ENCODE measurements at places on chromosomes 2 and 18.

DNA sequence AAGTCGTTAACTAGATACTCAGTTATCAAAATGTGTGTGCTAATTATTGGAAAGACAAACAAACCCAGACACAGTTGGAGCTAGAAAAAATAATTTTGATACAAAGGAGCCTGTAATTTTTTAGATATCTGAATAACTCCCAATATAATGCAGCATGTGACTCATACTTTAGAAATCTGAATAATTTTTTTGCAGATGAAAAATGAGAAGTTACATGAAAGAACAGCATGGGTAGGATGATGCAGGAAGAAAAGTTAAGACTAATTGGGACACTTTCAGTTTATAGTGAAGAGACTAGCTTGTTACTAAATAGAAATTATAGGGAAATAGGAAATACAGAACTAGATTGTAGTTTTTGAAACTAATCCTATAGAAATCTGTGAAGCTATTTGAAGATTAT is 945.8 kb downstream of the CBLN2 start:
- DNase-seq = no peak

DNA sequence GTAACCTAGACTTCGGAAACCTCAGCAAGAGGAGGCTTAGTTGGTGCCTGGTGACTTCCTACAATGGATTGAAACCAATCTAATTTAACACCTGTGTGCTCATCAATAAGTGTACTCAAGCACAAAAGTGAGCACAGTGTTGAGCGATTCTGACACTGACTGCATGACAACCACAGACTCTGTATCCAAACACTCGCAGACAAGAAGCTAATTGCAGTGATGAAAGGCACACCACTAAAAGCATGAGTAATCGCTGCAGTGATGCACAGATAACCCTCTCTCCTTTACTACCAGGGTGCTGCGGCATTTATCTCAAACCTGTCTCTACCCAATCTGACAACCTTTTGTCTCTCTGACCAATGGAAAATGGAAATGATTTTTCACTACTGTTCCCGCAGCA is 168.1 kb downstream of the AFF3 start:
- DNase-seq = no peak

DNA sequence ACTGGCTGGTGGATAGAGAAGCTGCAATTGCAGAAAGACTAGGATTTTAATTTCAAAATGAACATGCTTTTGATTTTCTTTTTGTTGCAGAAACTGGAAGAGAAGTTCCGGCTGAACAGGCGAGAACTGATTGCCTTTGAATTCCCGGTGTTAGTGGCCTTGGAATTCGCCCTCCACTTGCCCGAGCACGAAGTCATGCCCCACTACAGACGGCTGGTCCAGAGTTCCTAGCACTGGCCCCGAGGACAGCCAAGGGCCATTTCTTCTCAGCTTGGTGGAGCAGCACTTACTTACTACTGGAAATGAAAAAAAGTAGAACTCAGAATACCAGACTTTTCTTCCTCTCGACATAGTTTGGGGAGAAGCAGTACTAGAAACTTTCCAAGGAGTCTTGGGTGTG is 121.9 kb downstream of the CABLES1 start:
- DNase-seq = no peak

GRCh38 chr2:148021059-148021861 is at the start of gene MBD5:
Gene MBD5 (plus strand): TSS chr2:148021091.
- peak; percentile 2 for DNase-seq

DNA sequence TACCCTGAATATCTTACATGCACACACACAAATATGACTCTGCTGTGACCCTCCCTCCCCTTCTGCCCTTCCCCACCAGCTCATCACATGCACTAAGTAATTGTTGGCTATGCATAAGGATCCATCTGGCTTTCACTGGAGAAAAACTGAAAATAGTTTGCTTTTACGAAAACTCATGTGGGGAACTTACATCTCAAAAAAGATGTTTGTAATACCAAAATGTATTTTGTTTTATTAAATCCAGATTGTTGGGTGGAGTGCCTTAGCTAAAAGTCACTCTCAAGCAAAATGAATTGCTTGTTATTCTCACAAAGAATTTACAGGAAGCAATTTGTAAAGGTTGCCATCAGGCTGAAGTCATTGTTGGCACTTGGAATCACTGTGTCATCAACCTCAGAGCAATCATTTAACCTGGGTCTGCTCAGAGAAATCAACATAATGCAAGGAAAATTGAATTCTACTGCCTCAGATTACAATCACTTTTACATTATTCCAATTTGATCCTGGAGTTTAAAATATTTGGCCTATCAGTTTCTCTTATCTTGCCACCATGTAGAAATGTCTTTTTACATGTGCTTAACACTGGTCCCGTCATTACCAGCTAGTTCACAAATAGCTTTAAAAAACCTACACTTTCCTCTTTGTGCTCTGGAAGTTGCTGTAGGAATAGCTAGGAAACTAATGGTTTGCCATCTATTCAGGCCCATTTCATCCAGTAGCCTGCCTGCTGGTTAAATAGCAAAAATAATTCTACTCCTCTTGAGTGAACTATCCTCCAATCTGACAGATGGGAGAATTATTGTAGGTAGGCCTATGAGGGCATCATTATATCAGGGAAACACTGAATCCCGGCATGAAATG is 90.3 kb upstream of the TMEM17 start:
- DNase-seq = no peak

GRCh38 chr2:64090264-64090663 is 54.0 kb downstream of the PELI1 start:
- no peak for DNase-seq

DNA sequence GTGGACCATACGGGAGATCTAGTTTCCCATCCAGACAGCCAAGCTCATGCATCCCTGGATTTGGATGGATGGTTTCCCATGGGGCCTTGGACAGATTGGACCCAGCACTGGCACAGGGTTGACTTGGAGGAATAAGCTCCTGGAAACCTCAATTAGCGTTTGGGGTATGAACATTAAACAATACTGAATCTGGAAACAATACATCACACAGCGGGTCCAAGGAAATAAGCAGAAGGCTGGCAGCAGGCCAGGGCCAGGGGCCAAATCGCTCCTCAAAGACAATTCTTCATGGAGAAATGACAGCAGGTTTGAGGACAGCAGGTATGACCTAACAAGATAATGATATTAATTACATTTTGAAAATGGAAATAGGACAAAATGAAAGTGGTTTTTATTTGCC is 540.6 kb downstream of the RIT2 start:
- no peak for DNase-seq

- DNase-seq = no peak
Observed at GRCh38 chr2:182890305-182890704, 23.9 kb upstream of the FRZB start.

DNA sequence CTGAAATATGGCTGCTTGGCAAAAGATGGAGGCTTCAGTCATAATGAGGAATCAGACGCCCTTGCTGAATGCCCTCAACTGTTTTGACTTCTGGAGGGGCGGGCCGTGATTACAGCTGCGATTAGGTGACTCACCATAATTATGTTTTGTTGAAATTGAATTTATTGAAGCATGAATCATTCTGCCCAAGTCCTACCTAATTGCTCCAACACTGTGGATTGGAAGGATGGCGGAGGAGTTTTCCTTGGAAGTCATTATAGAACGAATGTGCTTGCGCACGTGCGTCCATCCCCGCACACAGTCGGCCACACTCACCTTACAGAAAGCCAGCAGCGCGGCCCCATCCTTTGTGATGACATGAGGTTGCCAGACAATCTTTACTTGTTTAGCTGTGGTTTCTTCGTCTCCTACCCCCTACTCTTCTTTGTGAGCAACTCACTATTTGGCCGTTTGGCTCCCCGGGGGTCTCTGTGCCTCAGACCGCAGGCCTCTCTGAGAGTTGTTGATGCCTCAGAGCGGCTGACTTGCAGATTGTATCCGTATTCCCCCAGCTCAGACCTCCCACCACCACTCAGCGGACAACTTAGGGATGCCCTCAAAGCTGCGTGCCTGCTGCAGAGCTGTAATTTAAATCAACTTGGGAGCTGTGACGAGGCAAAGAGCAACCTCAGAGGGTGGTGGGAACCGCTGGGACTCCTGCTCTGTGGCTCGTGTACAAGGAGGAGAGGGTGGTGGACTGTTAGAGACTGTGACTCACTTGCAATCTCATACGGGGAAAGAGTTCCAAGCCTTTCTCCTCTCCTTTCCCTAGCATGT is 513.4 kb downstream of the TNS1 start:
- no peak for DNase-seq

DNA sequence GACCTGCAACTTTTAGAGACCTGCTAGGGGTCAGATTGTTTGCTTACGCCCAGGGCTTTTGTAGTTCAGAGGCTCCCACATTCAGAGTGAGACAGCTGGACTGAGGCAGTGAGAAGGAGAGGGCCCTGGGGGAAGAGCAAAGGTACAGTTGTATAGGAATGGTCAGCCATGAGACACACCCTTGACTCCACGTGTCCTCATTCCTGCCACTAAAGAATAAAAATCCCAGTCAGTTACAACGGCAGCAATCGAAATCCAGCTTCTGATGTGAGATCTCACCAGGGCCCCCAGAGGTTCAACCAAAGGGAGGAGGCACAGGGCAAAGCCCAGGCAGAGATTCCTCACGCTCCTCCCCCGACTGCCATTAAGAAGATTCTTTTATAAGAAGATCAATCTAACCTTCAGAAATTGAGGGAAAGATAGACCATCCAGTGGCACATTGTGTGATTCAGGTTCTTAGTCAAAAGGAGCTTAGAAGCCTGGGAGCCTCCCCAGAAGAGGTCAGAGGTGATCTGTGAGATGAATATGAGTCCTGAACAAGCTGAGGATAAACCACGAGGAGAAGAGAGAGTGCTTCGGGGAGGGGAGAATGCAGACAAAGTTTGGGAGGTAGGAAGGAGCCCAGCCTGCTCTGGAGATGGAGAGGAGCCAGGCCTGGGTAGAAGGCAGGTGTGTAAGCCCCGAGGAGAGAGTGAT is 317.0 kb downstream of the CYP26B1 start:
- no peak for DNase-seq

- DNase-seq = no peak
Observed at GRCh38 chr2:238113611-238114010, 13.5 kb downstream of the ESPNL start.

GRCh38 chr2:13230221-13230620 is 513.5 kb downstream of the TRIB2 start:
- no peak for DNase-seq

GRCh38 chr2:65722028-65722778 is 289.8 kb upstream of the SPRED2 start:
- no peak for DNase-seq

GRCh38 chr2:24411488-24412151 is 51.3 kb upstream of the ITSN2 start:
- no peak for DNase-seq

DNA sequence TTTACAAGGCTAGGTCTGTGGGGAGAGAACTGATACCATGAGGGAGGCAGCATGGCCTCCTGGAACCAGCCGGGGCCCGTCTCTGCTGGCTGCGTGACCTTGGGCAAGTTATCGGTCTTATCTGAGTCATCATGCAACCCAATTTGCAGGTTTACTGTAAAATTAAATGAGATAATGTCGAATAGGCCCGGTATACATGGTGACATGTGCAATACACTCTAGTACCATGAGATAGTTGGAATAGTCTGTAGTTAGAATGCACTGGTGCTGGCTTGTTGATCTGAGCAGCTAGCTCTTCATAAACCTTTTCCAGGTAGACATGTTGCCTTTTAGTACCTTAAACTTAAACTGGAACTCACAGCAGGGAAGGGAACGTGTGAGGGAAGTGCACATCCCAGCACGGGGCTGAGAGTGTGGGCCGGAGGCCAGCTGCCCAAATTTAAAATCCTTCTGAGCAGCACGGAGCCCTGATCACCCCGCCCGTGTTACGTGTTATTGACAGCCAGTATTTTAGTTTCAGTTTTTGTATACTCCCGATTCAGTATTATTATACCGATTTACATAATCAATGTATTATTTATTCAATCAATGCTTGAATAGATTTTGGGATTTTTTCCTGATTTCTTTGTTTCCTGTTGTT is 72.4 kb upstream of the HS6ST1 start:
- no peak for DNase-seq

DNA sequence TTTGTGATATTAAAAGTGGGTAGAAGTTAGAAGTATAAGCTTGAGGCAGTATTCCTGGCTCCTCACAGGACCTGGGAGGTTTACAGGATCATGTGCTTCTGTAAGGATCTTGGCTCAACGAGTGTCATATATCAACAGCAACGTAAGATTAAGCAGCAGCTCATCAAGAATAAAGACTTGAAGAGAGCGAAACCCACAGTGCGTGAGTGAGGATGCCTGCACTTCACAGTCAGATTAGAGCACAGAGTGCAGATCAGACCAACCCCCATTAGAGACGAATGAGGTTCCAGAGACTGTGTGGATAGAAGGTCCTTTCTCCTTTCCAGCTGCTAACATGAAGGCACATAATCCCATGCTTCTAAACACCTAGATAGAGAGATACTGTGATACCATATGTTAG is 1656.7 kb upstream of the NXPH2 start:
- DNase-seq = no peak

GRCh38 chr2:159501743-159502142 is 114.6 kb downstream of the BAZ2B start:
- no peak for DNase-seq

- DNase-seq = no peak
Observed at GRCh38 chr18:69109686-69110085, 291.0 kb upstream of the DOK6 start.

- DNase-seq = no peak
Observed at GRCh38 chr2:217756375-217757107, 246.3 kb downstream of the TNS1 start.

DNA sequence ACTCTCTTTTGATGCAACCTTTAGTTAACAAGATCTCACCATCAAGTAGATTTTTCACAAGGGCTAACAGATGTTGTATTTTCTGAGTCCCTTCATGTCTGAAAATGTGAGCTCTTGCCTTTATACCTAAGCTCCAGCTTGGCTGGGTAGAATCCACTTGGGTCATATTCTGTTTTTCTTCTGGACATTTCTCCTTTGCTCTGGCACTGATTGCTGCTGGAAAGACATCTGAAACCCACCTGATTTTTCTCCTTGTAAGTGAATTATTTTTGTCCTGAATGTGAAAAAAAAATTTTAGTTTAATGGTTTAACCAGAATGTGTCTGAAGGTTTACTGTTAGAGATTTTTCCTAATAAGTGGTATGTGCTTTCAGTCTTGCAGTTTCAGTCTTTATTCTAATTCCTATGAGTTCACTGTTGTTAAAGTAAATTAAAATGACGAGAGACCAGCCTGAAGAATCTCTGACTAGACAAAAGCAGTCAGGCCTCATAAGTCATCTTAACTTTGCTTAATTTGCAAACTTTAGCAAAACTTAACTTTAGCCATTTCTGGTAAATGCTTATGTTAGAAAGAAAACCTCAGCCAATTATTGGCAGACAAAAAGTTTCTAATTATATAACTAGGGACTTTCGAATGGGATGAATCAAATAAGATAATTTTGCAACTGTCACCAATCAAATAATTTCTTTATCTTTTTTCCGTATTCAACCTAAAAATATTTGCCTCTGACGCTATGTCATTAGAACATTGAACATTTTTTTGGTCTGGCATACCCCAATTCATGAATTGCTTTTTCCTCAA is 70.8 kb downstream of the ACAA2 start:
- no peak for DNase-seq

GRCh38 chr2:11377928-11378545 is 33.6 kb upstream of the ROCK2 start:
- DNase-seq = no peak

Data from thoracic aorta (tissue), 2 donors.